ENCODE measurements at places on chromosomes 3 and 15. TPM values are rescaled to one million over a fixed set of nuclear protein-coding genes. Genes with fewer than 3 reads are reported as not detected.
A peak's percentile ranks its signal among the peaks of the same experiment; 100 is the strongest.

GRCh38 chr3:179451265-179452175, at the start of gene GNB4:
Gene GNB4 (minus strand): TSS chr3:179451470. CDS start chr3:179426200, 25,270 bp downstream.
- H3K4me1 ChIP-seq: peaks cover 68% of the 10 kb centered on the region
- H3K36me3 ChIP-seq: peaks cover 13% of the 10 kb centered on the region
- peak; percentile 77 for DNase-seq
- H3K27me3 ChIP-seq: peaks cover 4% of the 10 kb centered on the region
- H3K4me3 ChIP-seq: peak within 1 kb of the TSS; percentile 93

DNA sequence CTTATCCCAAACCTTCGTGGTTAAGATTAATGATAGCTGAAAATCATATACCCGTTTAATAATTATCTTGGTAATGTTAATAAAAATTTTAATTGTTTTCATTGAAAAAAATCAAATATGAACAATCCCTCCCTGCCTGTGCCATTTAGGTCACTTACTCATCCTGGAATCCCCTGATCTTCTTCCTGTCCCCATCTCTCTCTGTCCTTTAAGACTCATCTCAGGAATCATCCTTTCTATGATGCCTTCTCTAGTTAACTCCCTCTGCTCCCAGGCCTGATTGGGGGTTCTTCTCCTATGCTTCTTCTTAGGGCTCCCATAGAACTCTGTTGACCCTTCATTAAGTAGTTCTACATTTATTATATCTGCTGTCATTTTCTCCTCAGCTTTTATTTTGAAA, 91.6 kb downstream of the MBNL1 start:
- peaks cover 43% of the 10 kb centered on the region for H3K36me3 ChIP-seq
- DNase-seq: no peak
- peaks cover 95% of the 10 kb centered on the region for H3K4me1 ChIP-seq
- peaks cover 1% of the 10 kb centered on the region for H3K27me3 ChIP-seq

GRCh38 chr3:159640225-159640624, 348.4 kb upstream of the IL12A start:
- DNase-seq: no peak
- H3K36me3 ChIP-seq: peaks cover 4% of the 10 kb centered on the region
- H3K4me1 ChIP-seq: peaks cover 30% of the 10 kb centered on the region

The CCDC33 gene
- total RNA-seq: not detected

- H3K27me3 ChIP-seq: no peaks in the 10 kb centered on the region
- DNase-seq: no peak
- H3K36me3 ChIP-seq: no peaks in the 10 kb centered on the region
- H3K4me1 ChIP-seq: no peaks in the 10 kb centered on the region
These were observed 106.3 kb upstream of the MEIS2 start for GRCh38 chr15:37206690-37207089.

The MAP6D1 gene
- total RNA-seq: 2.2 TPM

DNA sequence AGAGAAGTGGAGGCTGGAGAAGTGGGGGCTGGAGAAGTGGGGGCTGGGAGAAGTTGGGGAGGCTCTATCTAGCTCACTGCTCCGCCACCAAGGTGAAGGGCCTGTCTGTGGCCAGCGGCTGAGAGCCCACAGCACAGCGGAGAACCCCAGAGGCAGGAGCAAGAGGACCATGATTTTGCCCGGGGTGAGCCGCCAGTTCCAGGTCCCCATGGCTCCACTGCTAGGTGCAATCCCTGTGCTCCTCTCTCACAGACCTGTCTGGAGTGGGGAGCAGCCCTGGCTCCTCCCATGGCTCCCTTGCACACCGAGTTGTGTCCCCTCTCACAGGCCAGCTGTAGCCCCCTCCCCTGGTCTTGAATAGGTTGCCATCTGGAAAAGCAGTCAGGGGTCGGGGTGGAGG, 4.7 kb upstream of the NRROS start:
- H3K36me3 ChIP-seq: no peaks in the 10 kb centered on the region
- no peak for DNase-seq
- H3K27ac ChIP-seq: no peak overlapping the region
- peaks cover 20% of the 10 kb centered on the region for H3K27me3 ChIP-seq
- no peak overlapping the region for H3K4me3 ChIP-seq

The CCNB2 gene
- total RNA-seq: 60.0 TPM

GRCh38 chr15:93018574-93018973, 70.4 kb downstream of the RGMA start:
- peaks cover 6% of the 10 kb centered on the region for H3K4me1 ChIP-seq
- DNase-seq: no peak
- peak overlapping the region; percentile 5 for H3K27ac ChIP-seq
- peaks cover 4% of the 10 kb centered on the region for H3K27me3 ChIP-seq
- H3K36me3 ChIP-seq: peaks cover 74% of the 10 kb centered on the region
- H3K4me3 ChIP-seq: no peak overlapping the region

DNA sequence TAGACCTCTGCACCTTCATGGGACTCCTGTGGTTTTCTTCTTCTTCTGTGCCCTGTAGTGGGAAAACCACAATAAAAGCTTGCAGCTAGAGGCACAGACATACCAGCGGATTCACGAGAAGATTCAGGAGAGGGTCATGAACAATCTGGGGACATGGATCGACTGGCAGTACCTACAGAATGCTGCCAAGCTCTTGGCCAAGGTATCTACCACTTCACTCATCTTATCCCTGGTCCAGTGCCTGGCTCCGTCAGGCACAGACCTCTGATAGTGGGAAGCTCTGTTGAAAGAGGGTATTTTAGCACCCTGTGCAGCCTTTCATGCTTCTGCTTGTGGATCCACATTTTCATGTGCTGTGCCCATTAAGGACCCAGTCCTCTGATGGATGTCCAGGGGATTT, 9.7 kb upstream of the P4HTM start:
- H3K4me3 ChIP-seq: no peak overlapping the region
- H3K36me3 ChIP-seq: peaks cover 1% of the 10 kb centered on the region
- no peak for DNase-seq
- no peaks in the 10 kb centered on the region for H3K27me3 ChIP-seq
- H3K4me1 ChIP-seq: peaks cover 9% of the 10 kb centered on the region

DNA sequence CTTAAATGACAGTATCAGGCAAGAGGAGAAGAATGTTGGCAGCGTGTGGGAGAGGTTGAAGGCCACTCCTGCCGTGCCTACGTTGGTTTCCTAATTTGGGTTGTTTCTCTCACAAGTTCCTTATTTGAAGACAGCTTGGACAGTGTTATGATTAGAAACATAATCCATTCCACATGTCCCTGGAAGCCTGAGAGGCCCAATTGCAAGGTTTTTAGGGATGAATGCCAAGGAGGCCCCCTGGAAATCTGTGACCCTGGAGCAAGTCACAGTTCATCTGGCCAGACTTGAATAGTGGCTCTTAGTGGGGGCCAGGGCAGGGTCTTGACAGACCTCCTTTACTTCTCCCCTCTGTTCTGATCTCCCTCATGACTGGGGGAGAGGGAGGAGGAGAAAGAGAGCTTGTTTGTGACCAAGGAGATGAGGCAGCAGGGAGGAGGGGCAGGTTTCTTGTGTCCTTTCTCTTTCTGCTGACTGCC, 584.4 kb upstream of the TBL1XR1 start:
- H3K36me3 ChIP-seq: no peaks in the 10 kb centered on the region
- no peaks in the 10 kb centered on the region for H3K27me3 ChIP-seq
- H3K4me1 ChIP-seq: peaks cover 54% of the 10 kb centered on the region
- DNase-seq: no peak
- peak overlapping the region; percentile 17 for H3K27ac ChIP-seq
- no peak overlapping the region for H3K4me3 ChIP-seq

DNA sequence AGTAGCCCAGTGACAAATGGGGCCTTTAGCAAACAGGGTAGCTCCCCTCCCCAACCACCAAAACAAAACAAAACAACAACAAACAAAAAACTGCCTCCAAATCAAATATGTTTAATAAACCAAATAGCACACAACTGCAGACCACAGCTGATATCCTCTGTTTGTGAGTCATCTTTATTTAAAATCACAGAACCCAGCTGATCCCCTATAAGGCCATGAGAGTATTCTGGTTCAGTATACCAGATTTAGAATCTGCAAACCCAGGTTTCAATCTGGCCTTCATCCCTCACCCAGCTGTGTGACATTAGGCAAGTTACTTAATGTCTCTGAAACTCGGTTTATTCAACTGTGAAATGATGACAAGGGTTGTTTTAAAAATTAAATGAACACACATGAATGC, 124.5 kb downstream of the SUCLG2 start:
- peaks cover 92% of the 10 kb centered on the region for H3K4me1 ChIP-seq
- H3K27ac ChIP-seq: peak overlapping the region; percentile 57
- H3K27me3 ChIP-seq: no peaks in the 10 kb centered on the region
- DNase-seq: no peak
- peak overlapping the region; percentile 15 for H3K4me3 ChIP-seq

The FSTL1 gene
- total RNA-seq: 1,886 TPM

- H3K4me3 ChIP-seq: no peak overlapping the region
- no peak overlapping the region for H3K27ac ChIP-seq
- DNase-seq: no peak
- no peaks in the 10 kb centered on the region for H3K4me1 ChIP-seq
- H3K27me3 ChIP-seq: peaks cover 22% of the 10 kb centered on the region
These were observed 32.3 kb upstream of the CCR2 start for GRCh38 chr3:46321461-46322104.

DNA sequence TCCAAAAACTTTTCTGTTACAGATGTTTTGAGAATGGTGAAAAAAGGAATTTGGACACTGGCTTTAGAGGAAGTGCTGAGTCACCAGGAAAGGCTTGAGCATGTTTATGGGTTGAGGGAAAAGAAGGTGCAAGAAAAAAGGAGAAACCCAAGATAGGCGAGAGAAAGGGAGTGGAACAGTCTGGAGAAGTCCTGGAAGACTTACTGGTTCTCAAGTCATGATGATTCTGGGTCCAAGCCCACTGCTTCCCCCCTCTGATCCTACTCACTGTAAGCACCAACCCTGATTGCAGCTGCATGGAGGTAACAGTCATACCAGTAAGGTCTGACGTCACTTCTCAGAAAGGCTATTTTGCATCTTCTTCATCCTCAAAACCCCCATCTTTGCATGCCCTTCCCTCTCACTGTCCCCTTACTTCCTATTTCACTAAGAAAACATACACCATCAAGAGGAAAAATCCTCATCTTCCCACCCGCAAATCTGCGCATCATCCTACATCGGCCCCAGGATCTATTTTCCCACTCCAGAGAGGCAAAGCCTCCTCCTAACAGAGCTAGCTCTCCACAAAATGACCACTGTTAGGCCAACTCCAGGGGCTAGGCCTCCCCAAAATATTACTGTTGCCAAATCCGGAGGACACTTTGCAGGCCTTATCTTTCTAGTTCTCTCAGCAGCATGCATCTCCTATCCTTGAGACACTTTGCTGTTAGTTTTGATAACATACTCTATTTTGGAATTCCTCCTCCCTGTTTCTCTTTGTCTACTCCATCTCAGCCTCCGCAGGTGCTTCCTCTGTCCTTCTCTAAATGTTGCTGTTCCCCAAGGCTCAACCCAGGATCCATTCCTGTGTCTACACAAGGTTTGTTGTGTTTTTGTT, 3.2 kb upstream of the ATP13A3 start:
- H3K36me3 ChIP-seq: peaks cover 11% of the 10 kb centered on the region
- peak overlapping the region; percentile 21 for H3K4me3 ChIP-seq
- H3K27me3 ChIP-seq: peaks cover 4% of the 10 kb centered on the region
- peak; percentile 35 for DNase-seq

The FAM81A gene
- total RNA-seq: not detected

- H3K27me3 ChIP-seq: peaks cover 4% of the 10 kb centered on the region
- H3K36me3 ChIP-seq: no peaks in the 10 kb centered on the region
- peaks cover 16% of the 10 kb centered on the region for H3K4me1 ChIP-seq
- peak; percentile 50 for DNase-seq
- H3K27ac ChIP-seq: no peak overlapping the region
These were observed 4.3 kb upstream of the MTFMT start for GRCh38 chr15:65033659-65034269.

- H3K36me3 ChIP-seq: no peaks in the 10 kb centered on the region
- no peak overlapping the region for H3K4me3 ChIP-seq
- H3K27me3 ChIP-seq: peaks cover 7% of the 10 kb centered on the region
- H3K27ac ChIP-seq: no peak overlapping the region
- H3K4me1 ChIP-seq: no peaks in the 10 kb centered on the region
These were observed 319.4 kb upstream of the NR2F2 start for GRCh38 chr15:96011136-96011535.

- peaks cover 44% of the 10 kb centered on the region for H3K4me1 ChIP-seq
- no peak for DNase-seq
- no peak overlapping the region for H3K4me3 ChIP-seq
- H3K36me3 ChIP-seq: peaks cover 43% of the 10 kb centered on the region
These were observed 33.2 kb downstream of the ABHD2 start for GRCh38 chr15:89121414-89121813.

GRCh38 chr15:63531586-63531985, 27.2 kb downstream of the USP3 start:
- no peak overlapping the region for H3K27ac ChIP-seq
- no peak for DNase-seq
- H3K4me3 ChIP-seq: no peak overlapping the region
- H3K36me3 ChIP-seq: no peaks in the 10 kb centered on the region

- H3K27me3 ChIP-seq: peaks cover 1% of the 10 kb centered on the region
- no peak overlapping the region for H3K4me3 ChIP-seq
- H3K27ac ChIP-seq: no peak overlapping the region
- DNase-seq: no peak
- no peaks in the 10 kb centered on the region for H3K36me3 ChIP-seq
These were observed 112.0 kb upstream of the RPL32 start for GRCh38 chr3:12953201-12953995.

The CCR5 gene
- total RNA-seq: not detected

- H3K36me3 ChIP-seq: peaks cover 8% of the 10 kb centered on the region
- H3K27me3 ChIP-seq: peaks cover 1% of the 10 kb centered on the region
- H3K27ac ChIP-seq: no peak overlapping the region
- no peak overlapping the region for H3K4me3 ChIP-seq
These were observed 421.4 kb downstream of the SHQ1 start for GRCh38 chr3:72426618-72427397.

DNA sequence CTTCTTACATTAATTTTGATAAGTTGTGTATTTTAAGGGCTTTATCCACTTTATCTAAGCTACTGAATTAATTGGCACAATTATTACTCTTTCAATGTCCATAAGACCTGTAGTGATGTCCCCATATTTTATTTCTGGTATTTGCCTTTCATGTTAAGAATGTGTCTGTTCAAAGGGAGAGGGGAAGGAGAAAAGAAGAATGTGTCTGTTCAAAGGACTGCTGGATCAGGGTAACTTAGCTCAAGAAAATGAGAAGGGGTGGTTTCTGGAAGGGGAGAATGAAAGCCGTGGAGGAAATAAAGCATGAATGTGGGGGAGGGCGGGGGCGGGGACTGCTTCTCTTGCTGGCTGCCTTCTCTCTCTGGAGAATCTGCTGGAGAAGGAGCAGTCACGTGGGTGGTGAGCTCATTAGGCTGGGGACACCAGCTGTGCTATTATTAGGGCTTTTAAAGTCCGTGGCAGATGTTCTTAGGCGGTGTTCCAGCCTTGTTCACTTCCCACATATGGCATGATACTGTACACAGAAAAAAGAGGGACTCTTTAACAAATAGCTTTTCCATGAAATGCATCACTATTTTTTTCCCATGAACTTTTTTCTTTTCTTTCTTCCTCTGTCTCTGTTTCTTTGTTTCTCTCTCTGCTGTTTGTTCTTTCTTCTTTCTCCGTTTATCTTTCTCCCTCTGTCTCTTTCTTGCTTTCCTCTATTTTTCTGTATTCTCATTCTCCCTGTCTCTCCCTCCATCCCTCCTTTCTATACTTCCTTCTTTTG, 63.7 kb upstream of the ULK4 start:
- peaks cover 13% of the 10 kb centered on the region for H3K36me3 ChIP-seq
- peak overlapping the region; percentile 83 for H3K4me3 ChIP-seq
- peaks cover 80% of the 10 kb centered on the region for H3K4me1 ChIP-seq
- peak; percentile 91 for DNase-seq
- peak overlapping the region; percentile 90 for H3K27ac ChIP-seq
